Activated gamma-delta T cell treated with Interleukin-2 at 50 U/mL for 16 hours (primary cell): ENCODE measurements at places on chromosomes 3 and 15.

GRCh38 chr3:166071-166470, 30.5 kb upstream of the CHL1 start:
- no peak for DNase-seq

GRCh38 chr3:123678108-123678511, 93.3 kb upstream of the HACD2 start:
- no peak for DNase-seq

DNA sequence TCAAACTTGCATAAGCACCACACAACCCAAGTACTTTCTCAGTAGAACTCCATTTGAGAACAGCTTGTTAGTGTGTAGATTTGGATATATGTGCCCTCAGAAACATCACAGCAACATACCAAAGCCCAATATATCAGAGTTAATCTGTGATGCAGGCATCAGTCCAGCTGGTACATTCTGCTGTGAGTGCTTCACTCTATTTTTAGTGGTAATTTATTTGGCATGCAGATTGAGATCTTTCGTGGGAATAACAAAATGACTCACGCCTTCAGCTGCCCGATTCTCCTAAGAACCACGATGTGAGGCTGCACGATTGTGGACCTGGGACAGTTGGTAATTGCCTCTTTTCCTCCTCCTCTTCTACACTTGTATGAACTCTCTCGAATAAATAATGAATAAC, 730.7 kb downstream of the SQOR start:
- no peak for DNase-seq

DNA sequence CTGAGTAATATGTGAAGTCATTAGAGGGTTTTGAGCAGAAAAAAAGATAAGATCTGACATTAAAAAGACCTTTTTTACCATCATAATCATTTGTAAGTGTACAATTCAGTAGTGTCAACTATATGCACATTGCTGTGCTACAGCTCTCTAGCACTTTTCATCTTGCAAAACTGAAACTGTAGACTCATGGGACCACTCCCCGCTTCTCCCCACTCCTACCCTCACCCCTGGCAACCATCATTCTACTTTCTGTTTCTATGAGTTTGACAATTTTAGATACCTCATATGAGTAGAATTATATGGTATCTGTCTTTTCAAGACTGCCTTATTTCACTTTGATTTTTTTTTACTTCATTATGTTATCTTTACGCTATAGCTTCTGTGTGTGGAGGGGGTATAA, 112.8 kb downstream of the NSUN3 start:
- DNase-seq, result no peak

- no peak for DNase-seq
Measured at GRCh38 chr15:40454904-40455391, 14.2 kb downstream of the BAHD1 start.

DNA sequence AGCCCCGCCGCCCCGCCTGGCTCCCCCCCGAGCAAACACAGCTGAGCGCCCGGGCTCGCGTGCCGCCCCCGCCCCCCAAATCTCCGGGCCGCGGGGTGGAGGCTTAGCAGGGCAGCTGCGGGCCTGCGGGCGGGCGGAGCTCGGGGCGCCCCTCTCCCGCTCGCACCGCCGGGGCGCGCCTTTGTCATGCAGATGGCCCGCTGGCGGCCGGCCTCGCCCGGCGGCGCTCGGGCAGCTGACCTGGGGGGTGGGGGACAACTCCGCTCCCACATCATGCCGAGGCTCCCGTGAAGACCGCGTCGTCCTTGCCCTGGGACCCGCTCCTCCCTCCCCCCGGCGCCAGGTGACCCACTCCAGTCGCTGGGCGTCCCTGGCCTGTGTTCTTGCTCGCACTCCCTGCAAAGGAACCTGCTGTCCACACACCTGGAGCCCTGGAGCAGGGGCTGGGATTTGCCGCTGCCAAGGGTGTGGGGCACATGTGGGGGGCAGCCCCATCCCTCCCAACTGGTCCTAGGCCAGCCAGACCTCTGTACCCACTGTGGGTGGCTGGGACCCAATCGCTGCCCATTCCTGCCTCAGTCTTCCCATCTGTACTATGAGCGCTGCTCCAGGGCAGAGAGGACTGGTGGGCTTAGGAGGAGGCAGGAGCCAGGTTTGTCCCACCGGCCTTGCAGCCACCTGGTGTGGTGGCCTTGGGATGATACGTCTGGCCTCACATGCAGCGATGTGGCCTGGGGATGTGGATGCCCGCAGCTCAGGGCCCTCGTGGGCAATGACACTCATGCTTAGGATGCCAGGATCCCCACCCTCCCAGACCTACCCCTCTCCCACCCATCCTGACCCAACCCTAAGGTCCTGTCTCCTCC, 33.5 kb downstream of the DNAJB8 start:
- DNase-seq, result no peak

DNA sequence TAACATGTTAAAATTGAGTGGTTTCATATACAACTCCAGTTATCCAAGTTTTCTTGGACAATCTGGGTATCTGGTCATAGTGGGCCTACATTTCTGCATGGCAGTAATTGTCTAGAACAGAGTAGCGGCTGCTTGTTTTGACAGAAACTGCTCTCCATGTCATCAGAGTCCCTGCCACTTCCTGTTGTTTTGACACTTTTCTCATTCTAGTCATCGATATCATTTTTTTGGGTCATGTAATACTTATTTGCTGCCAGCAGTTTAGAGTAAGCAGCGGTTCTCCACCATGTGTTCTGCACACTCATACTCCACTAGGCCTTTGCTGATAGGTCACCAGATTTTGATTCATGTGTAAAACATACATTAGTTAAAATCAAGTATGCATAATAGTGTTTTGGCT, 81.5 kb downstream of the SLC25A26 start:
- peak; percentile 48 for DNase-seq

- no peak for DNase-seq
Measured at GRCh38 chr15:36334059-36334458, 245.4 kb upstream of the CDIN1 start.
